ENCODE measurements at places on chromosomes 16 and 17.

GRCh38 chr16:48558371-48558841 lies 51.6 kb downstream of the N4BP1 start:
- DNase-seq: no peak

GRCh38 chr17:5715478-5715877 lies 131.2 kb upstream of the NLRP1 start:
- DNase-seq: no peak

- DNase-seq: no peak
These were observed 37.2 kb upstream of the PIK3R6 start for GRCh38 chr17:8904686-8905085.

DNA sequence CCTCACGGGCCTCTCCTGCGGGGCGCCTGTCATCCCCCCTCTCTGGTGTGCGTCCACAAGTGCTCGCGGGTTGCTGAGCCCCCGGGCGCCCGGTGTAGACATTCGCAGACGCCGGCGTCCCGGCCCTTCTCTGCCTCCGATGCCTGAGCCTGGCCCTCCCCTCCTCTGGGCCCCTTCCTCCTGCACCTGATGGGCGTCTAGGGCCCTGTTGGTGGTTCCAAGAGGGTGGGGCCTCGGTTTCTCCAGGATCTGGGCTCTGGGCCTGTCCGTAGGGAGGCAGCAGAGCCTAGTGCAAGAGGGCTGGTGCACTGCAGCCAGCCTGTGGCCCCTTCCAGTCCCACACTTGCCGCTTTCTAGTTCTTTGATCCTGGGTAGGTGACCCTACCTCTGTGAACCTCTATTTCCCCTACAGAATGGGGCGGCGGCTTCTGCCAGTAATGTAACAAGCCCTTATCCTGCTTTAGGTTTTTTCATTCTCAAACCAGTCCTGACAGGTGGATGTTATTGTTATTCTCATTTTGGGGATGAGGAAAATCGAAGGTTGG lies 623 bp downstream of the E4F1 start:
- no peak for DNase-seq

DNA sequence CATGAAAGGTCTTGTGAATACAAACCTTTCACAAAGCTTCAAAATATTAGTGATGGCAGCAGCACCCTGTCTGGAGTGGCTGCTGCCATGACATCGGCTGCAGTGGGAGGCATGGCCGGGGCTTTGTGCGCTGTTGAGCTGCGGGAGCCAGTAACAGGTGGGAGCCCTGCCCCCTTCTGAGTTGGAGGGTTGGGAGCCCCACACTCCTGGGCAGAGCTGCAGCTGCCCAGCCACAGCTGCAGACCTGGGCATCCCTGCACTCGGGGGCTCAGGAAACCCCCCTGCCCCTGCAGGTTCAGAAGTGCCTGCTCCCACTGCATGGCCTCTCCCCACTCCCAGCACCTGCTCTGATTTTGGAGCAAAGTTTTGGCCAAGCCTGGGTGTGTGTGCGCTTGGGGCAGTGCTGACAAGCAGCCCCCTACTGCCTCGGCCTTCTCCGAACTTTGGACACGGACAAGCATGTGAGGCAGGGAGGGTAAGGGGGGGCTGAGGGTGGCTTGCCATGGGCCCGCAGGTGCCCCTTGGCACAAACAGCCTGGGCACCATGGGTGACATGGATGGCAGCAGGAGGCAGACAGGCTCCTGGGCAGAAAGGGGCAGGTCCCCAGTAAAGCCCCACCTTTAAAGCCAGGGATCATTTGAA lies 42.7 kb downstream of the IST1 start:
- DNase-seq: no peak

DNA sequence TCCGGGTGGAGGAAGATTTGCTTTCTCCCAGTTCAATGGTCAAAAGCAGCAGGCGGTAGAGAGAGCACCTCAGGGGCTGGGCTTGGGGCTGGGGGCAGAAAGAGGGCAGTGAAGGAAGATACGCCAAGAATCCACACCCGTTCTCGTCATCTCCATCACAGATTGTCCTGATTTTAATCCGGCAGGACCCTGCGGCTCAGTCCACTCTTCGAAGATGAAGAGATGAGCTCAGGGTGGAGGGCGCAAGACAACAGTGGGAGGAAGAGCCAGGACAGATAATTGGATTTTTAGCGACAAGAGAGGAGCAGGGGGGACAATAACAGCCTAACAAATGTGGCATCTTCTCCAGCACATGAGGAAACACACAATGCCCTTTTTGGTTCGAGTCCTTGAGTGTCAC lies 165.9 kb downstream of the SDK2 start:
- DNase-seq: no peak

DNA sequence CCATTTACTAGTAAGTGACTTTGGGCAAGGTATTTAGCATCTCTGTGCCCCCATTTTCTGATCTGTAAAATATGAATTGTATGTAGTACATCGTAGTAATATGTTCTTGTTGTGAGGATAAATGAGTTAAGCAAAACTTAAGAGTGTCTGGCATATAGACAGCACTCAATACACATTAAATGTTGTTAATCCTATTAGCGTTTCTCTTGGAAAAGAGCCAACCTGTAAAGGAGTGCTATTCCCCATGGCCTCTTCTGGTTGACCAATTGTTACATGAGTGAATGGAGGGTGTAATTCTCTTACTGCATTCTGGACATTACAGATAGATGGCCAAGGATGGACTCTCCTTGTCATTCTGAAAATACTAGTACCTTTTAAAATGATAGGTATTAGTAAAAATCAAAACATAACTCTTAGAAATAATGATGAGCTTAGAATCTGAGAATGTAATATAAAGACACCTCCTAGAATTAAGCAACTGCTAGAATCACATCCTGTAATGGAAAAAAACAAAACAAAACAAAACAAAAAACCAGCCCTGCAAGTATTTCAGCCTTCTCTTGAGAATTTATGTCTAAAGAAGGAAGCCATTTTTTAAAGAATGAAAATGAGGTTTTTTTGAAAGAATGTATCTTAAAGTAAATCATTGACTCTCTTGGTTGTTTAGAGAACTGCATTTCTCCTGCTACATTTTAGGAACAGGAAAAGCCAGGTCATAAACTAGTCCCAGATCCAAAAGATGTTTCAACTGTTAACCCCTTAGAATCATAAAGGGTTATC lies 30.5 kb downstream of the IQCK start:
- DNase-seq: no peak

DNA sequence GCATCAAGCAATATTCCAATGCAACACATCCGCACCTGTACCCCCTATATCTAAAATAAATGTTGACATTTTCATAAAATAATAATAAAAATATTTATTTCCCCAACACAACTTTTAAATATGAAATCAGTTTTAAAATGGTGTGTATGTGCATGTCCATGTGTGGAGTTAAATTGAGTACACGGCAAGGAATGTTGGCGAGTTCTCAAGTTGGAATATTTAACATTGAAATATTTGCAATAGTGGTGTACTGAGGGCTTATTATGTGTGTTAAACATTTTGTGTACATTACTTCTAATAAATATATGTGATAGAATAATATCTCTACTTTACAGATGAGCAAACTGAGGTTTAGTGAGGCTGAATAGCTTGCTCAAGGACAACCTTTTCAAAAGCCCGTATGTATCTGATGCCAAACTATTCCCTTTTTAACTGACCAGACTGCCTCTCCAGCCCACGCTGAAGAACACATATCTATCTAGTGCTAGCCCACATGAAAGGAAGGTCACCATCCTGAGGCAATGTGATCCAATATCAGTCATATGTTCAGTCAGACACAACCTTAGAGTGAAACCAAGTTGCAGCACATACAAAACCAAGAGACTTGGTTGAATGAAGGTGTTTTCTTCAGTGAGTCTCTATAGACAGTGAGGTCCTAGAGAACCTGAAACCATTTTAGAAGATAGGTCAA lies 192.2 kb upstream of the CDH11 start:
- no peak for DNase-seq

- peak; percentile 87 for DNase-seq
These were observed at the start of gene LLGL1 for GRCh38 chr17:18225121-18225641. Gene LLGL1, plus strand, starts transcription at chr17:18225635. Its CDS starts 48 bp downstream, at chr17:18225683.

GRCh38 chr16:62933929-62934328 lies 897.7 kb upstream of the CDH8 start:
- no peak for DNase-seq

DNA sequence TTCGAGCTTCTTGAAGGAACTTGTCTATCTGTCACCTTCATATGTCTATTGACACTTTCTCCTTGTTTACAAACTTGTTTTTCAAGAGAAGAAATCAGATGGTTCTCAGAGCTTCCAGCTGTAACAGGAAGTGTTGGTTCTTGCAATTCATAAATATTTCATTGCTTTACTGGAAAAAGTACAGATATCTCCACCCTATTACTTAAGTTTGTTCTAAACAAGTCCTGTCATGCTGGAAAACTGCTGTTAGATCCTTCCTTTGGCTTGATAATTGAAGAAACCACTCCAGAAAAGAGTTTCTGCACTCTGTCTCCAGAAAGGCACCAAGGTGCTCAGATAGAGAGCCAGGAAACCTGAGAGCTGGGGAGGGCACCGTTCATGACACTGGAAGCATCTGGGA lies 181.6 kb downstream of the DNAH9 start:
- no peak for DNase-seq

DNA sequence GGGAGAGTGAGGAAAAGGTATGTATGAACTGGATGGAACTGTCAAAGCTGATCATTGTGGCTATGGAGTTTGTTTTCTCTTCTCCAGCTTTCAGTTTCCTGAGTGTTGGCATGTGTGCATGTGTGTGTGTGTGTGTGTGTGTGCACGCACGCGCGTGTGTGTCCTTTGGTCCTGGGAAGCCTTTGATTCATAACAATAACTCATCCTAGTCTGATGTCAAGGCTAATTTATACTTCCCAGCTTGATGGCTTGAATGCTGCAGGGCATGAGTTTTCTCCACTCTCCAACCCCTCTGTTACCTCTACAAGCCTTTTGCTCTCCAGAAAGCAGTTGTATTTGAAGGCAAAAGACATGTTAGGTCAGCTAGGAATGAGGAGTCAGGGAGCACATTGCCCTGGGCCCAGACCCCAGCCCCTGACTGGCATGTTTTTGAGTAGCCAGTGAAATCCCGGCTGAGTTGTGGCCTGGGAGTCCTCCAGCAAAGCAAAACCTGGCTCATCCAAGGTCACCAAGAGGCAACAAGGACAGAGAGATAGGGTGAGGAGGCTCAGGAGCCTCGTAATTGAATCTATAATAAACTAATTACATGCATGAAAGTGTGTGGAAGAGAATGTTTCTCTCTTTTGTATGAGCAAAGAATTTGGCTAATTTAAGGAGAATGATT lies 8.9 kb upstream of the CDC42EP4 start:
- no peak for DNase-seq

- no peak for DNase-seq
These were observed 13.8 kb downstream of the ENGASE start for GRCh38 chr17:79088247-79088996.

DNA sequence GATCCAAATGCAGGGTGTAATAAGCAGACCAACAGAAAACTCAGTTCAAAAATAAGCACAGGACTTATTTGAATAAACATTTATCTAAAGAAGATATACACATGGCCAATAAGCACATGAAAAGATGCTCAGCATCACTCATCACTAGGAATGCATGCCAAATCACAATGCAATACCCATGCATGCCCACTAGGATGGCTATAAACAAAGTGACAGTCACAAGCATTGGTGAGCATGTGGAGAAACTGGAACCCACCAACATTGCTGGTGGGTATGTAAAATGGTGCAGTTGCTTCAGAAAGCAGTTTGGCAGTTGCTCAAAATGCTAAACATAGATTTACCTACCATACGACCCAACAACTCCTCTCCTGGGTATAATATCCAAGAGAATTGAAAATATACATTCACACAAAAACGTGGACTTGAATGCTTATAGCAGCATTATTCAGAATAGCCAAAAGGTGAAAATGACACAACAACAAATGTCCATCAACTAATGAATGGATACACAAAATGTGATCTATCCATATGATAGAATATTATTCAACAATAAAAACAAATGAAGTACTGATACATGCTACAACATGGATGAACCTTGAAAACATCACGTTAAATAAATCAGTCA lies 20.1 kb downstream of the UBE2O start:
- DNase-seq: no peak

DNA sequence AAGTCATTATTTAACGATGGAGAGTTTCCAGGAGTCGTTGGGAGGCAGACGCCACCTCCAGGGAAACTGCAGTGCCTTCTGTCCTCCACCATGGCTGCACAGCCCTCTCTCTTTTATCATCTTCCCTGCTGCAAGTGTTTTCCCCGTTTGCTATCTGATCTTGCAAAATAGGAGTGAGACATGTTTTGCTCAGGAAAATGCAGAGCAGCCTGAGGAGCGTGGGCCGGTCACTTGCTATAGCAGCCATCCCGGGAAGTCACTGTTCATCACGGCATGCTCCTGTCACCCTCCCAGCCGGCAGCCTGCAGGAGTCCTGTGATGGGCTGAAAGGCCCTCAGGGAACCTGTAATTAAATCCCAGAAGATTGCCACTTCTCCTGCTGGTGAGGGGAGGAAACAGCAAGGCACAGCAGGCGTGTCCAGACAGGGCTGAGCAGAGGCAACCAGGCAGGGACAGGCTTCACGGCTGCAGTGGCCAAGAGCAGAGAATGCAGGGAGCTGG lies 143.1 kb downstream of the GSG1L start:
- DNase-seq: no peak

DNA sequence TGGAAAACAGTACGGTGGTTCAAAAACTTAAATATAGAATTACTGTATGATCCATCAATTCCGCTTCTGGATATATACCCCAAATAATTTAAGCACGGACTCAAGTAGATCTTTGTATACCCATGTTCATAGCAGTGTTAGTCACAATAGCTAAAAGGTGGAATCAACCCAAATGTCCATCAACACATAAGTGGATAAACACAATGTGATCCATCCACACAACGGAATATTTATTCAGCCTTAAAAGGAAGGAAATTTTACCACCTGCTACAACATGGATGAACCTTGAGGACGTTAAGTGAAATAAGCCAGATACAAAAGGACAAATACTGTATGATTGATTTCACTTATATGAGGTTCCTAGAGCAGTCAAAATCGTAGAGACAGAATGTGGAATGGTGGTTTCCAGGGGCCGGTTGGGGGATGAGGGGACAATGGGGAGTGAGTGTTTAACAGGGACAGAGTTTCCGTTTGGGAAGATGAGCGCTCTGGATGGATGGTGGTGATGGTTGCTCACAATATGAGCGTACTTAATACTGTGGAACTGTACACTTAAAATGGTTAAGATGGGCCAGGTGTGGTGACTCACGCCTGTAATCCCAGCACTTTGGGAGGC lies 5.4 kb upstream of the RNF222 start:
- DNase-seq: no peak

- DNase-seq: no peak
These were observed 136.1 kb upstream of the PLCG2 start for GRCh38 chr16:81642943-81643342.

GRCh38 chr16:26149364-26150190 lies 457.8 kb downstream of the HS3ST4 start:
- no peak for DNase-seq

Measured in NCI-H1092 (cell line).